ENCODE measurements at places on chromosomes 5 and 9.

- DNase-seq, result peak; percentile 68
Observed at GRCh38 chr9:34332076-34332964, 3.0 kb downstream of the NUDT2 start.

- DNase-seq, result peak; percentile 31
Observed at GRCh38 chr5:114305402-114306207, 56.3 kb upstream of the KCNN2 start.

DNA sequence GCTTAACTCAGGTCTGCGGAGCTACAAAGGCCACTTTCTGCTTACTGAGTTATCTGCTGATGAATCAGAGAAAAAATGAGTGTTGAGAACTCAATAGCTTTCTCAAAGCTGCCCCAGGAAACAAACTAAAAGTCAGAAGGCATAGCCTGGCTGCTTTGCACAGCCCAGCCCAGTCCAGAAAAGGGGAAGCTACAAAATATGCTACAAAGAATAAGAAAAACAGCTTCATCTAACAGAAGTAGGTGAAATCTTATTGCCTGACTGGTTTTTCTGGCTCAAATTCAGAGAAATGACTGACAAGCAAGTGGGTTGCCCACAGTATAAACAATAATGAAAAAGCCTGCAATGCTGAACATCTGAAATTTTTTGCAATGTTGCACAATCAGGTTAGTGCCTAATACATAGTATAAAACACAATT is 156.2 kb downstream of the PPP2R2B start:
- DNase-seq, result no peak

DNA sequence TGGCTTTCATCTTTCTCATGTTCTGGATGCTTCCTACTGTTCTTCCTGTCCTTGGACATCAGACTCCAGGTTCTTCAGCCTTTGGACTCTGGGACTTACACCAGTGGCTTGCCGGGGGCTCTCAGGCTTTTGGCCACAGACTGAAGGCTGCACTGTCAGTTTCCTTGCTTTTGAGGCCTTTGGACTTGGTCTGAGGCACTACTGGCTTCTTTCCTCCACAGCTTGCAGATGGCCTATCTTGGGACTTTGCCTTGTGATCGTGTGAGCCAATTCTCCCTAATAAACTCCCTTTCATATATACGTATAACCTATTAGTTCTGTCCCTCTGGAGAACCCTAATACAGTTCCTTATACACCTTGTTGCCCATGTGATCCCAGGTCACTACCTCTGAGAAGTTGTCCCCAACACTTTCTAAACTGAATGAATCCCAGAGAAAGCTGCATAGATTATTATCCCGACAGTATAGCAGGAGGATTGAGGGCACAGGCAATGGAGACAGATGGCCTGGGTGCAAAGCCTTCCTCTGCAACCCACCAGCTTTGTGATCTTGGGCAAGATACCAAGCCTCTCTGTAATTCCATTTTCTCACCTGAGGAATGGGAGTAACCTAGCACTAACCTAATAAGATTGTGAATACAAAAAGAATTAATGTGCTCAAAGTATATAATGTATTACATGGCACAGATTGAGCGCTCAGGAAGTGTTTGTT is 449.6 kb upstream of the BRINP1 start:
- no peak for DNase-seq

DNA sequence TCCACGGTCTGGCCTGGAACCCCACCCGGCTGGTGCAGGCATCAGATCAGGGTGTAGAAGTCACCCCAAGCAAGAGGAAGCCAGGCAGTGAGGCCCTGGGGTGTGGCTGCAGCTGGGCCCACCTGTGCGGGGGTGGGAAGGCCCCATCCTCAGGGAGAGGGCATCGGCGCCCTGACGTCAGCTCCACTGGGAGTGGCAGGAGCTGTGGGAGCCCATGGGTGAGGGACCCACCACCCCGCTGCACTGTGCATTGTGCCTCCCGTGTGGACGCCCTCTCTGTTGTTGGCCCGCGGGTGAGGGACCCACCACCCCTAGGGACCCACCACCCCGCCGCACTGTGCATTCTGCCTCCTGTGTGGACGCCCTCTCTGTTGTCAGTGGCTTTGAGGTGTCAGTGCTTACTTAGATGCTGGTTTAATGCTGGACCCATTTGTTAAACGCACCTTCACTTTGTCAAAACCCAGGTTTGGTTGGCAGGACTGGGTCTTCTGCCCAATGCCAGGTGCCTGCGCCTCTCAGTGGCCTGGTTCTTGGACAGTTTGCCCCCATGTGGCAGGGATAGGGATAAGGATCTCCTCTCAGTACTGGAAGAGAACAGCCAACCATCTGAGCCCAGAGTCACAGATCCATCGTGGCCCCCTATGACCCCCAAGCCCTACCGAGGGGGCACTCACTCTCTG is 6.9 kb upstream of the EXOC3 start:
- DNase-seq, result peak; percentile 38

GRCh38 chr5:58121391-58121790 is 338.5 kb downstream of the PLK2 start:
- no peak for DNase-seq

GRCh38 chr9:107020040-107020530 is 157.1 kb downstream of the ZNF462 start:
- DNase-seq, result no peak

DNA sequence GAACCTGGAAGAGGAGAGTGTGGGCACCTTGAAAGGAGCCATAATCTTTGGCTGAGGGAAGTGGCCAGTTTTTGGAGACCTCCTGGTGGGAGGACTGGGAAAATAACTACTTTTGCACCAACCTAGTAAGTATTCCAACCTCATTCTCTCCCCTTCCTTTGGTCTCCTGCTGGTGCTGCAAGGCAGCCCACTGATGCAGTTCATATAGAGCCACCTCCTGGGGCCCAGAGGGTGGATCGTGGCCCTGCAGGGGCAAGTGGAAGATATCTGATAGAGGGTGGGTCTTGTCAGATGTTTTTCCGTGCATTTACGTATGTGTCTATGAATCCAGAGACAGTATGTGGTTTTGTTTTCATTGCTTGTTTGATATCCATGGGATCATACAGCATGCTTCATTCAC is 172.8 kb upstream of the PITX1 start:
- no peak for DNase-seq

DNA sequence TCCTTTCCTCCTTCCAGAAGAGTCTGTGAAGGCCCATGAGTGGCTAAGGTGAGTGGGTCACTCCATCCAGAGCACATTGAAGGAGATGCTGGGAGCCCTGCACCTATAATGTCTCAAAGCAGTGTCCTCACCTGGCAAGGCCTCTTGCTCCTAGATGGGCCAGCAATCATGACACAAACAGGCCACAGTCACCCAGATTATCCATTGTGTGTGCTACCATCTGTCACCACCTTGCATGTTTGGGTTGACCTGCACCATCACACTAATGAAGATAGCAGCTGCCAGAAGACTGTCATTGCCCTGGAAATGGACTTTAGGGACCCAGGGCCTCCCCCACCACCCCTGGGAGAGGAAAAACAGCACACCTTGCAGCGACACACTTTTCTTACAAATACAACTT is 69.6 kb downstream of the GABBR2 start:
- no peak for DNase-seq

DNA sequence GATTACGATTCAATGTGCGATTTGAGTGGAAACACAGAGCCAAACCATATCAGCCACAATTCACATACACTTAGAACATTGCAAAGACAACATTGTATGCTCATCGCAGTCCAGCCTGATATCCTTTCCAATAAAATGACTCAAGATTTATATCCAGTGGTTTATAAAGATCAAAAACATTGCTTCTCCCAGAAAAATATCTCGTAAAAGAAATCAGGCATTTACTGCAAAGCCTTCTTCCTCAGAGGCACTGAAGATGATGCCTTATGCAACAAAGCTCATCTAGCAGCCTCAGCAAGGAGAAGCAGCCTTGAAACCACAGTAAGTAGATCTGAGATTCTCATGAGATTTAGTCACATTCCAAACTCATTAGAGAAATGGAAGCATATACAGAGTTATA is 523.8 kb downstream of the ELAVL2 start:
- no peak for DNase-seq

DNA sequence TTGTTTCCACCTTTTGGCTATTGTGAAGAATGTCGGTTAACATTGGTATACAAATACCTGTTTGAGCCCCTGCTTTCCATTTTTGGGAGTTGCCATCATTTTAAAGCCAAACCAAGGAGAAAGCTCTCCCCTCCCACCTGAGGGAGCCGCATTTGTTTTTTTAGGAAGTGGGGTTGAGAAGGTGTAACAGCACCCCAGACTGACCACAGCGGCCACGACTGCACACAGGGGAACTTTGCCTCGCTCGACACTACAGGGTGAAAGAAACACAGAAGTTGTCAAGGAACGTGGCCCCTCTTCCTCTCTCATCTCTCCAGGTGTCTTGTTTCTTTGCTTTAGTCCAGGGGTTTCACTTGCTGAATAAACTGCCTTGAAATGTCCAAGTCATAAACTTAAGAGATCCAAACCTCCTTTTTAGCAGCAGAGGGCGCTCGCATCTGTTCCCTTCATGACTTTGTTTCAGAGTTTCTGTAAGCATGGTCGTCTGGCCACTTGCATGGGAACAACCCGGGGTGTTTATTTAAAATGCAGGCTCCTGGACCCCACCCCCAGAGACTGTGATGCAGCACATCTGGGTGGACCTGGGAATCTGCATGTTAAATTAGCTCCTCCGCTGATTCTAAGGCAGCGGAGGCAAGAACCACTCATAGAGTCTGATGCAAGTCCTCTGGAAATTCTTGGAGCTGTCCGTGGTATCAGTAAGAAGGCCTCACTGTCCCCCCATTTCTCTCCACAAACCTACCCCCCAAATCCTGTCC is 2.1 kb upstream of the TTLL11 start:
- DNase-seq, result peak; percentile 77

DNA sequence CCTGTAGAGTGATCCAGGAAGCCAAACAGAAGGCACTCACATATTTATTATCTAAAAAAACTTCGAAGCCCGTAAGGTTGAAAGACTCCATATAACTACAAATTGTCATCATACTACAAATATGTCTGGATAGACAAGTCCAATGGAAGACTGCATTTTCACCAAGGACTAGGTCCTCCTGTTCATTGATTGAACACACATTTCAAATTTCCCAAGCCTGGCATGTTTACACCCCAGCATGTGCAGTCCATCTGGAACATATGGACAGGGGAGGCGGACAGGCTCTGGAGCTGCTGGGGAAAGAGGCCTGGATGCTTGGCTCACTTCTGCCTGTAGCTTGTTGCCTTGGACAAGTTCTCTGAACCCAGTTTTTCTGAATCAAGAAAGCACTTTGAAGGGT is 378.7 kb downstream of the ENC1 start:
- no peak for DNase-seq

- DNase-seq, result peak; percentile 40
Observed at GRCh38 chr9:96141666-96142065, 160.3 kb downstream of the HSD17B3 start.

- peak; percentile 8 for DNase-seq
Observed at GRCh38 chr5:126098330-126099017, 324.7 kb upstream of the GRAMD2B start.

DNA sequence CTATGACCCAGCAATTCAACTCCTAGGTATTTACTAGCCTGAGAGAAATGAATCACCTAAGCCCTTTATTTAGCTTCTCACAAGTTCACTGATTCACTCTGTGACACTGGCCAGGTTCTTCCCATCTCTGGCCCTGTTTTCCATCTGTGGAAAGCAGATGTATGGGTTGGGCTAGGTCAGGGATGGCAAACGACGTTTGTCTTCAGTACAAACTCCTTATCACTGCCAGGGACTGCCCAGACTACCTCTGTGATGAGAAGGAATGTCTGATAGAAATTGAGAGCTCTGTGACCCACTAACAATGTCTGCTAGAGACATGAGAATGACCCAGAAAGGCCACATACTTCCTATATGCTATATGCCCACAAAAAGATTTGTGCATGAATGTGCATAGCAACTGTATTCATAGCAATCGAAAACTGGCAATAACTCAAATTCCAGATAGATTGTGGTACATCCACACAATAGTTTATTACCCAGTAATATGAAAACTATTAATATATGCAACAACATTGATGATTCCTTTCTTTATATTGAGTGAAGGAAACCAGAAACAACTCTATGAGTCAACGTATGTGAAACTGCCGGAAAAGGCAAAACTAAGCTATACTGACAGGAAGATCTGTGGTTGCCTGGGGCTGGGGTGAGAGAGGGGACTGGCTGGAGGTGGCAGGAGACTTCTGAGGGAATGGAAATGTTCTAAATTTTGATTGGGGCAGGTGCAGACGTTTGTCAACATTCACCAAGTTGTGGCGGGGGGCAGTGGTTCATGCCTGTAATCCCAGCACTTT is 32.0 kb upstream of the ADAM19 start:
- DNase-seq, result no peak

DNA sequence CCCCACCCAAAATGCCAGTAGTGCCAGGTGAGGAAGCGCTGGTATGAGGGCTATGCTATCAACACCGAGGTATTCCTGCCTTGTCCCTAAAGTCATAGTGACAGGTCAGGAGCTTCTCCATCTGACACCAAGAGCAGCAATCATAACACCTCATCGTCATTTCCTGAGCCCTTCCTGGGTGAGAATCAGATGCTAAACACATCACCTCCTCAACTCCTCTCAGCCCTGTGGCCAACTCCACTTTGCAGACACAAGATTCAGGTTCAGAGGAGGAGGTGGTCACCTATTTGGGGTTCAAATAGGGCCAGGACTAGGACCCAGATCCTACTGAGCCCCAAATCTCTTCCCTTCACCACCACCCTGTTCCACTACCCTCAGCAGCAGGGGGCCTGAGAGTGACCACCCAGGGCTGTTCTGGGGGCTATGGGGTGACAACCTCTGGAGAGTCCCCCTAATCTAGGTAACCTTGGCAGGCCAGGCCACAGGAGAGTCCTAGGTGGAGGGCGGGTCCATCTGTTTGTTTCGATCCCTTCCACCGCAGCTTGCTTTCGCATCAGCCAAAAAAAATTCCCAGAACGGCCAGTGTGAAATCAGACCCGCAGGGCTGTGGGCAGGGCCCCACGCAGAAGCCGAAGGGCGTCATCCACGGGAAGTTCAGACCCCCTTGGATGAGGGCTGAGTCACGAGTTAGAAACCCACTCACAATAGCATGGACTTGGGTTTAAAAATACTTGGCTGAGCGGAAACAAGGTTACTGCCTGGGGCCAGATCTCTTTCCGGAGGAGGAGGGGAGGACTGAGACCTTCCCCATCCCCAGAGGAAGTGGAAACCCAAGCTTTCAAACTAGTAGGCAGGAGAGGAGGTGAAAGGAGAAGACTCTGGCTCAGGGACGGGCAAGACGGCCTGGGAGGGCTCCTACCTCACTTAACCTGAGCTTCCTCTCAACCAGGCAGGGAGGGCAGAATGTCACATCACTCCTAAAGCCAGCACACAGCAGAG is 8.7 kb downstream of the STK10 start:
- no peak for DNase-seq

DNA sequence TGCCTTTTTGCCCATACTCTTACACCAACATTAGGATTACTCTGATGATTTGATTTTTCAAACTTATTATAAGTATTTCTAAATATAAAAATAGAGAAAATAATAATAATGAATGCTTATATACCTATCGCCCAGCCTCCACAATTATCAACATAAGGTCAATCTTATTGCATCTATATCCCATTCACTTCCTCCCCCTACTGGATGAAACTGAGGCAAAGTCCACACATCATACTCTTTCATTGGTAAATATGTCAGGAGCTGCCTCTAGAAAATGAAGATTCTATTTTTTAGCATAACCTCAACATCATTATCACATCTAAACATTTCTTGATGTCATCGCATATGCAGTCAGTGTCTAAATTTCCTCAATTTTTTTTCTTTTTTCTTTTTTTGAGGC is 44.3 kb downstream of the SH3RF2 start:
- DNase-seq, result no peak
